ENCODE measurements at places on chromosomes 11 and 22.

- DNase-seq, result no peak
These were observed 12.8 kb downstream of the DGCR2 start for GRCh38 chr22:19109198-19110063.

DNA sequence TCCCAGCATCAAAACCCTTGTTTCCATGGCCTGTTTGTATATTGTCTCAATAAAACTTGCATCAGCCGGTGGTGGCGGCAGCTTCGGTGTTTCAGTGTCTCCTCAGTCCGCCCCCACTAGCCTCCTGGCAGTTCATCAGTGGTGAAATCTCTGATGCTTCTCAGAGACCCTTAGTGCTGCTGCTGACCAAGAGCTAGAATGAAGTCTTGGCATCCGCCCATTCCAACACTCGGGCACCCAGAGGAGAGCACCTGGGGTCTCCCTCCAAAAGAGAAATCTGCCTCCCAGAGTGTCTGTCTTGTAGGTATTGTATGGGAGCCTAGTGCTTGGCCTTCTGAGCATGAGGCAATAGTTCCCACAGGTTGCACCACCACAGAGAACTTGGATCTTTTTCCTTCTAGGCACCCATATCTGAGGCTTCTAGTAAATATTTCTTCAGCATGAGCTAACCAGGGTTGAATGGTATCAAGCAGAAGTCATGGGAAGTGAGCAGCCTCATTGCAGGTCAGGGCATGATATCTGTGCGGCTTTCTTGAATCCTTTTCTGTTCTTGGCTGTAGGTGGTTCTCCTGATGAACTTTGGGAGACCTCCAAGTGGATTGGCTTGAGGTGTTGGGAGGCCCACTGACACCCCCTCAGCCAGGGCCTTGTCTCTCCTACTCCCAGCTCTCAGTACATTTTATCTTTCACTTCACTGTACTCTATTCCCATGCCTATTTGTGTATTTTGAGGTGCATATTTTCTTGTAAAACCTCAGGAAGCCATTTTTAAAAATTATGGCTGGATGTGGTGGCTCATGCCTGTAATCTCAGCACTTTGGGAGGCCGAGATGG, 13.2 kb upstream of the AIFM3 start:
- DNase-seq, result no peak

DNA sequence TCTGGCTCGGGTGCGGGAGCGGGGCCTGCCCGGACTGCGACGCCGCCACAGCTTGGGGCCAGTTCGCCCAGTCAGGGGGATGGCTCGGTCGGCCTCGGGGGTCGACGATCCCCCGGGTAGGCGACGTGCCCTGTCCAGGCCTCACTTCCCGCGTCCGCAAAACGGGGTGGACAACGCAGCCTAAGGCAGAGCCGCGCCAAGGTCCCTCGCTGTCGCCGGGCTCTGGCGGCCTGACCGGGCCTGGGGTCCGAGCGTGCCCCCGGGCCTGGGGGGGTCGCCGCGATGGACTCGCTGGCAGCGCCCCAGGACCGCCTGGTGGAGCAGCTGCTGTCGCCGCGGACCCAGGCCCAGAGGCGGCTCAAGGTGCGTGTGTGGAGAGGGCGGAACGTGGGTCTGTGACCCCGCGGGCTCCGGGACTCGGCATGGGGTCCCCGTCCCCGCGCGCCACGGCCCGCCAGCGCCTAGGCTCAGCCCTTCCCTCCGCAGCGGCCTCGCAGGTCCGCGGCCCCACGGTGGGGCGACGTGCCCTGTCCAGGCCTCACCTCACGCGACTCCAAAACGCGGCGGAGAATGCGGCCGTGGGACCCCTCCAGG, 4.2 kb downstream of the SEPTIN5 start:
- DNase-seq, result no peak

GRCh38 chr22:34877506-34877905, 188.5 kb upstream of the ISX start:
- DNase-seq, result no peak

DNA sequence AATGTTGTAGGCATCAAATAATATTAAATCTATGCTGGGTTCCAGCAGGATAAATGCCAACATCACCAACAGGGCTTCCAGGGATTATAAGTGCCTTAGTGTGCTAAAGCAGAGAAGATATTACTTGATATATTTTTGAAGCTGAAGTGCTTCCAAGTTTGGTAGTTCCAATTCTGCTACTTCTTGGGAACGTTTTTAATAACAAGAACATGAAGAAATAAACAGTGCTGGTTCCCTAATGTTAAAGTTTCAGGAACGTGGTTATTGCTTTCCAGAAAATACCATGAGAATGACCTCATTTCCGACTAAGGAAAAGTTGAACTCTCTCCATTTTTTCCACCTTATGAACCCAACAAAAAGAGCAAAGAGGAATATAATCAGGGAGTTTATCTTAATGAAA, 4.6 kb upstream of the RNF185 start:
- DNase-seq, result no peak

DNA sequence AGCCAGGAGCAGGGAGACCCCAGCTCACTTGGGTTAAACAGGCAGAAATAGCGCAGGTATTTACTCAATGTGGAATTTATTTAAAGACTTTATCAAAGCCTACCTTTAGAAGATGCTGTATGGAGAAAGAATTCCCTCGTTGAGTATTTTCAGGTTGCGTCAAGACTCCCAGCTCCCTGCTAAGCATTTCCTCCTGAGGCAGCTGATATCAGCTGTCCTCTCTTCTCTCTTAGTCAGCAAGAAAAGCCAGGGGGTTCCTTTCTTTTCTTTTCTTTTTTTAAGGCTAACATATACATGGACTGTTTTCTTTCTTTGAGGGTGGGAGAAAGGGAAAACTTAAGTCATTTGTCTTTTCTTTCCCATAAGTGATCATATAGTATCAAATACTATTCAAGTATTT, 125.8 kb upstream of the POU2AF2 start:
- DNase-seq, result no peak

- DNase-seq, result no peak
These were observed 35.4 kb downstream of the C22orf42 start for GRCh38 chr22:32123657-32124056.

DNA sequence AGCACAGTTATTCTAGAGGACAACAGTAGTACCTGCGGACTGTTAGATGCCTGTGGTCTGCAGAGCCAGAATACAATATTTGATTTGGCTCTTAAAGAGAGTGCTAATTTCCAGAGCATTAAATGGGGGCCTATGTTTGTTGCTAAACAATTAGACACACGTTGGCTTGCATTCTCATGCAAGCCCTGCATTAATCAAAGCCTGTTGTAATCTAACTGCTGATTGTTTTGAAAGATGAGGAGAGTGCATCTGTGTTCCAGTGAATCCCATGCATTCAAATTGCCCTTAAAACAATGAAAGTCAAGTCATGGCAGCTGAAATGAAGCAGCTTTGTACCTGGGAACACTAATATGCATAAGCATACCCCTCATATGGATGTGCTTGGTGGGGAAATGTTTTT, 419.4 kb downstream of the DYNC2H1 start:
- no peak for DNase-seq

- no peak for DNase-seq
These were observed 223.6 kb downstream of the SWAP70 start for GRCh38 chr11:9887472-9887871.
